CD4-positive, alpha-beta T cell treated with Interleukin-6 at 100 ng/mL for 8 hours (primary cell): ENCODE measurements at places on chromosomes 2 and 18.
A peak's percentile ranks its signal among the peaks of the same experiment; 100 is the strongest.

DNA sequence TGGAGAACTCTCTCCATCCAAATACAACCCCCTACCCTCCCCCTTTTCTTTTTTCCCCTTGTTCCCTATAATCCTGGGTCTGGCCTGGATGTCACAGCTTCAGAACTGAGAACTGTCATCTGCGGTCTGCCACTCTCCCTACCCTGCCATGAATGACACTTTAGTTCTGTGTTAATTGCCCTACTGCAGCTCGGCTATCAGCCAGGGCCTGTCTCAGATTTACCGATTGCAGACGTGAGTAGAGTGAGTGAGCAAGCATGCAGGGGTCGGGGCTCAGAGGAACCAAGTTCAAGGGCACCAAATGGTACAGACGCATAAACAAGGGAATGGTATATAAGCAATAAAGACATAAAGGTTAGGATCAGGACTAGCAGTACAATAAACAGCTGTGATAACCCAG lies 967.8 kb downstream of the BCL11A start:
- DNase-seq, result no peak

DNA sequence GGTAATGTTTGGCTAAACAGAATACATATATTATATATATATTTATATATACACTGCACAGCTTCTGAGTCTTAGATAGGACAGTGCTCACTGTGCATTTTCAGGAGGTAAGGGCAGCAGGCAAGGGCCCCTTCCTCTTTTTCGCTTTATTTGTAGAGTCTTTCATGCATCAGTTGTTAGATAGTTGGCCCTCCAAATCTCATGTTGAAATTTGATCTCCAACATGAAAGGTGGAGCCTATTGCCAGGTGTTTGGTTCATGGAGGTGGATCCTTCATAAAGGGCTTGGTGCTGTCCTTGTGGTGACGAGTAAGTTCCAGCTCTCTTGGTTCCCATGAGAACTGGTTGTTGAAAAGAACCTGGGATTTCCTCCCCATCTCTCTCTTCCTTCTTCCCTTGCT lies 48.1 kb downstream of the TSN start:
- DNase-seq, result no peak

GRCh38 chr2:132757676-132758075 lies 87.7 kb upstream of the LYPD1 start:
- no peak for DNase-seq

- DNase-seq, result peak; percentile 5
Measured at GRCh38 chr2:37459095-37459981, 114.9 kb downstream of the QPCT start.

- no peak for DNase-seq
Measured at GRCh38 chr2:20144196-20144595, 80.7 kb downstream of the SDC1 start.

DNA sequence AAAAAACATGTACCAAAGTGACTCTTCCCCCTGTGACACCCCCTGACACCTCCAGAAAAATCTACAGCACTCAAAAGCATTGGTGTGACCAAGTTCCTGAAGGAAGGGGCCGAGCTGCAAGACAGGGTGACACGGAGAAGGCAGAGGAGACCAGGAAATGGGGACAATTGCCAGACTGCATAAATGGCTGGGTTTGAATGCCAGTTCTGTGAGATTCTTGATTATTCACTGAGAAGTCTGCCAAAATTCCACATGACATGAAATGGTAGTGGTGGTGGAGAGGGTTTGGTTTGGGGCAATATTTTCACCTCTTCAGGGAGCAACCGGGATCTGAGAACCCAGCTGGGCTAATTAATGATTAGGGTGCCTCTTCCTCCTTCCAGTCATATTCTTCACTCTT lies 178.5 kb downstream of the ARL4C start:
- DNase-seq, result no peak

DNA sequence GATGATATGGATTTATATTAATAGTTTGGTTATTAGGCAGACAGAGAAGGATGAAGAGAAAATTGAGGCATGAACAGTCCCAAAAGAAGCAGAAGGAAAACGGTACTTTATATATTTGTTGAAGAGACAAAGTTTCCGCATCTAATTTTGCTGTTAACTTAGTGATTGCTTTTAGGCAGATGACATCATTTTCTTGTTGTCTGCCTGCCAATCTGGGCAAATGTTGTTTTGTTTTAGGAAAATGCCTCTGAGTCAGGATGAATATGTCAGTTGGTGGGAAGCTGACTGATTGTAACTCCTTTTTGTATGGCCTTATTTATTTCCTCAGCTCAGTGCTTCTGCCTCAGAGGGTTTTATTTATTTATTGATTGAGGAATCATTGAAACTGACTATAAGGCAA lies 52.5 kb upstream of the CAVIN2 start:
- DNase-seq, result no peak

- no peak for DNase-seq
Measured at GRCh38 chr2:149901231-149901859, 313.8 kb upstream of the MMADHC start.

DNA sequence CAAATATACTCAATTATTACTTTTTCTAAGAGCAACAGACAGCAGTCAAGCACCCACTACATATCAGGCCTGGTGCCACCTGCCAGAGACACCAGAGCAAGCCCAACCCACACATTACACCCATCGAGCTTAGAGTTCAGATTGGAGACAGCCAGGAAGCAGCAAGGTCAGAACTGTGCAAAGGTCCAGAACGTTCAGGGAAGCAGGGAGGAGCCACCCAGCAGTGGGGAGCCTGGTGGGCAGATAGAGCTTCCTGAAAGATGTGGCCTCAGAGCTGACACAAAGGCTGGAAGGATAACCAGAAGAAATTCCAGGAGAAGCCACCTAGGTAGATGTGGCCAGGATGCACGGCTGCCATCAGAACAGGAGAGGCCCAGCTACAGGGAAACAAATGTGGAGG lies 440.5 kb upstream of the ID2 start:
- no peak for DNase-seq

DNA sequence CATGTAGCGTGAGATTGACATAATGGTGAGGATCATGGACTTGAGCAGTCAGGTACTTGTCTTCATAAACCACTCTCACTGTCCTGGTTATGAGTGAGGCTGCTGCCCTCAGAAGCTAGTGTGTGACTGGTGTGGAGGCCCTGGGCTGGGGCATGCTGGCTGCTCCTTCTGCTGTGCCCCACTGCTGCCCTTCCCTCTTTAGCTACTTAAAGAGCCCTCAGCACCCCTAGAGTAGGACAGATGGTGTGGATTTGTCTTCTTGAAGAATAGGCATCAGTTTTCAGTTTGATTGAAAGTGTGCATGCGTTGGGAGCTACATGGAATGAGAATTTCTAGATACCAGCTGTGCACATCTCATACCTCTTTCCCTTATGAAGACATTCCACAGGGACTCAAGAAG lies 15.4 kb downstream of the CPLX4 start:
- no peak for DNase-seq
